ENCODE measurements at places on chromosomes 13 and 19.

DNA sequence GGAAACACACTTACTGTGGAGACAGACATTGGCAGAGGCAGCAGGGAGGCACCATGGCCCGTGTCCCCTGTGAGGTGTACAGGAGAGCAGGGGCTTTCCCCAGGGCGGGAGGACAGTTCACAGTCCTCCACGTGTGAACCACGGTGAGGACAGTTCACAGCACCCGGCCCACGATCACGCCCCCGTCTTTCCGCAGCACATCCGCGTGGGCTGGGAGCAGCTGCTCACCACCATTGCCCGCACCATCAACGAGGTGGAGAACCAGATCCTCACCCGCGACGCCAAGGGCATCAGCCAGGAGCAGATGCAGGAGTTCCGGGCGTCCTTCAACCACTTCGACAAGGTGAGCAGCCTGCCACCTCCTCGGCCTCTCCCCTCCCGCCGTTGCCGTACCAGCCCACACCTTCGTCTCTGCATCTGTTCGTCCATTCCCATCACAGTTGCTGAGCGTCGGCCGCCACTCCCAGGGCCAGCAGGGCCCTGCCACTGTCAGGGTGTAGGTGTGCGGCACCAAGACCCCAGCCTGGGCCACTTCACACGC is 17.4 kb downstream of the CAPN12 start:
- DNase-seq: no peak

DNA sequence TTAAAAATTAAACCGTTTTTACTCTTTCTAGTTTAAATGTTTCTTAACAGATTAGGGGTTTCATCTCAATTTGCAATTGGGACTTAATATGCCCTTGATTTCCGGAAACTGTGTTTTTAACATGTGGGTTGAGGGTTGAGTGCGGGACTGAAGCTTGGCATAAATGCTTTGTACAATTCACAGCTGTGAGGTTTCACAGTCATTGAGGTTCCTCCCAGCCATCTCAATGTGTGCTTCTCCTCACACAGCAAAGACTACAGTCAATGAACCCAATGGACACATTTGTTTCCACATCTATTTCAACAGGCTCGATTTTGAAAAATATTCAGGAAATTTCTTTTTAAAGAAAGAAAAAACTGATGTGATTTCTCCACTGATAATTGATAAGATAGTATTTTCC is 328.6 kb downstream of the TBC1D4 start:
- no peak for DNase-seq

DNA sequence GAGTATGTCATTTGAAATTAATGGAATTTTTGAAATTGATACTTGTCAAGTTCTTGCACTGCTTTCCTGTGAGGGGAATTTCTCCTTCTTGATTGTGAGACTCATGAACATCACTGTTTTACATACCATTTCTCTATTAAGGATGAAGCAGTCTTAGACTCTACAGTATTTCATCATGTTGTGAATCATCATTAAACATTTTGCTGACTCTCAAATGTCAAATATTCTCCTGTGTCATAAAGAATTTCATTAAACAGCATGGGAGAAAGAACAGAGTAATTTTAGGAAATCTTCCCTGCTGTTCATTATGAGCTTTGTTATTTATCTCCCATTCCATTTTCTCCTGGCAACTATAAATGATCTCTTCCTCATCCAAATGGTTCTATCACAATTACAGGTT is 729.0 kb downstream of the PCDH9 start:
- DNase-seq: no peak

DNA sequence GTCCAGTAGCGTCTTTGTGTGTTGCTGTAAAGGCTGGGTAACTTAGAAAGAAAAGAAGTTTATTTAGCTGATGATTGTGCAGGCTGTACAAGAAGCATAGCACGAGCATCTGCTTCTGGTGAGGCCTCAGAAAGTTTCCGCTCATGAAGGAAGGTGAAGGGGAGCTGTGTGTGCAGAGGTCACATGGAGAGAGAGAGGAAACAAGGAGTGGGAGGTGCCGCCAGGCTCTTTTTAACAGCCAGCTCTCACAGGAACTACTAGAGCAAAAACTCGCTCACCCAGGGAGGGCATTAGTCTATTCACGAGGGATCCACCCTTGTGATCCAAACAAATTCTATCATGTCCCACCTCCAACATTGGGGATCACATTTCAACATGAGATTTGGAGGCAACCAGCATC is 99.8 kb downstream of the GPR12 start:
- DNase-seq: no peak

DNA sequence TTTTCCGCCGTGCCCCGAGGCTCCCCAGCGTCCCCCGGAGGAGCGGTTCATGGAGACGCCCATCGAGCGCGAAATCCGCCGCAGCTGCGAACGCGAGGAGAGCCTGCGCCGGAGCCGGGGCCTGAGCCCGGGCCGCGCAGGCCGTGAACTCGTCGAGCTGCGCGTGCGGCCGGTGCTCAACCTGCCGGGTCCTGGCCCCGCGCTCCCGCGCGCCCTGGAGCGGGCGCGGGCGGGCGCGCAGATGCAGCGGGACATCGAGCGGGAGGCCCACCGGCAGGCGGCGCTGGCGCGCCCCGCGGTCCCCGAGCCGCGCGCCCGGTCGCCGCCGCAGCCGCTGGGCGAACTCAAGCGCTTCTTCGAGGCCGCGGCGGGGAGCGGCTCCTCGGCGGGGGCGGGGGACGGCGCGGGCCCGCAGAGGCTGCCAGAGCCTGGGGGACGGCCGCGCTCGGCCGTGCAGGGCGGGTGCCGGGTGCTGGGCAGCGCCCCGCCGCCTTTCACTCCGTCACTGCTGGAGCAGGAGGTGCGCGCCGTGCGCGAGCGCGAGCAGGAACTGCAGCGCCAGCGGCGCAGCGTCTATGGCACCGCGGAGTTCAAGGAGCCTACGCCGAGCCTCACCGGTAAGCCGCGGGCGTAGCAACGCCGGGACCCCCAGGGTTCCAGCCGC is 807 bp downstream of the MISP3 start:
- DNase-seq: peak; percentile 67

GRCh38 chr13:93882086-93882651 is 597.3 kb downstream of the DCT start:
- peak; percentile 12 for DNase-seq

- DNase-seq: no peak
Observed at GRCh38 chr19:29679598-29680210, 14.4 kb downstream of the PLEKHF1 start.

Measured in M059J (cell line).